Upper lobe of right lung (tissue), 1 donor: ENCODE measurements at places on chromosomes 2 and 18.
A peak's percentile ranks its signal among the peaks of the same experiment; 100 is the strongest.

- DNase-seq: no peak
Observed at GRCh38 chr2:48849770-48850169, 94.2 kb upstream of the LHCGR start.

DNA sequence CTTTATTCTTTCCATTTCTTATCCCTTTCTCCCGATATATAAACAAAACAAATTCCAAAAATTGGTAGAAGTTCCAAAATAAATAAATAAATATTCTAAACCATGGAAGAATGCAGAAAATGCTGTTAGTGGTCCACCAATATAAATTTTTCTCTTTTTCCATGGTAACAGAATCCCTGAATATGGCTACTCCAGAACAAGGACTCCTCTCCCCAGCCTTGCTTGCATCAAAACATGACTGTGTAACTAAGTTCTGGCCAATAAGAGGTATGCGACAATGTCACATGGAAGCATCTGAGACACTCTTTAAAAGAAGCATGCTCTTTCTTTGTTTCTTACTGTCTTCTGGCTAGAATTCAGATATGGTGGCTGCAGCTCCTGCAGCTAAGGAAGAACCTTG lies 325.1 kb upstream of the TANK start:
- DNase-seq: no peak

DNA sequence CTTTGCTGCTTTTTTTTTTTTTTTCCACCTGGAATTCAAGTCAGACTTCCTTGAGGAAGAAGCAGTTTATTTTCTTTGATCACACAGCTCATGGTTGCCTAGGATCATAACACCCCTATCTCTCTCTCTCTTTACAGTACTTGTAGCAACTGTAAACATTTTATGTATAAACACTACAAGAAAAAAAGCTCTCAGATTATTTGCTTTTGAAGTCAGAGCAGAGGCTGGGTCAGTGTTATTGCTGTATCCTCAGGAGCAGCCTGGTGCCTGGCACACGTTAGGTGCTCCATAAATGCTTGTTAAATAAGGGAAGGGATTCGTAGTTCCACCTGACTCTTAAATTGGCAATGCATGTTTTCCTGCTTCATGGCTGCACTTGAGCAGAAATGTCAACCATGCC lies 221.2 kb downstream of the TGIF1 start:
- no peak for DNase-seq

GRCh38 chr2:85935746-85936208 lies 47.0 kb upstream of the ST3GAL5 start:
- no peak for DNase-seq

- DNase-seq: no peak
Observed at GRCh38 chr18:55185391-55185790, 226.1 kb upstream of the CCDC68 start.

DNA sequence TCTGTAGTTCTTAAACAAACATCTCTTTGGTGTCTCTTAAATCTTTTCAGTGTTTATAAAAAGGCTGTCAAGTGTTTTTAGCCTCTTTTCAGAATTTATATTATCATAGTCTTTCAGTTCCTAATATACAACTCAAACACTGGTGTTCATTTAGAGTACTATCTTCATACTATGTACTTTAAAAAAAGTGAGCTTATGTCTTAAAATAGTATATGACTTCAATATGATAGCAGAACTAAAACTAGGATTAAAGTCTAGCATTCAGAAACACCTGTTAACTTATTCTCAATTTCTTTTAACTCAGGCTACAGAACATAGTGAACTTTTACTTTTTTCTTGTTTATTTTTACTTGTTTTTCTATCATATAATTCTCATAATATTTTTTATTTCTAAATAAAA lies 14.7 kb upstream of the IKZF2 start:
- DNase-seq: no peak

DNA sequence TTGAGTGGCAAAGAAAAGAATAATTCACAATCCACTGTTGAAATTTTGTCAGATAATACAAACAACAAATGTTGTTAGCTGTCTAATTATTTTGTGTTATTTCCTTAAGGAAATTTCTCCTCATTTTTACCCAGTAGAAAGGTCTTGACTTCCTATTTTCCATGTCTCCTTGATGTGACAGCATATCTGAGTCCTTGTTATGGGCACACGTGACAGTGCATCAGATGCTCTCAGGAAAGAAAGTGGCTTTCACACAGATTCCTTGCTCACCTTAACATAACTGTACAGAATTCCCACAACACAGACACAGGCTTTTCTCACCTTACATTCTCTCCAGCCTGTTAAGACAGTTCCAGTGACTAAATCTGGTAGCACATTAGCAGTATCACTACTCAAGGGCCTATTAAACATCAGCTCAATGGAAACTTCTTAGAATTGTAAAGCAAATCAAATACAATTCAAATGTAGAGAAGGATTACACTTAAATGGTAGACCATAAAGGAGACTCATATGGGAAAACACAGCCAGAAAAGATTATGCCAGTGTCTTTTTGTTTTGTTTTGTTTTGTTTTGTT lies 30.2 kb upstream of the GPR55 start:
- DNase-seq: no peak

- DNase-seq: no peak
Observed at GRCh38 chr2:230722207-230722885, 9.7 kb downstream of the CAB39 start.

DNA sequence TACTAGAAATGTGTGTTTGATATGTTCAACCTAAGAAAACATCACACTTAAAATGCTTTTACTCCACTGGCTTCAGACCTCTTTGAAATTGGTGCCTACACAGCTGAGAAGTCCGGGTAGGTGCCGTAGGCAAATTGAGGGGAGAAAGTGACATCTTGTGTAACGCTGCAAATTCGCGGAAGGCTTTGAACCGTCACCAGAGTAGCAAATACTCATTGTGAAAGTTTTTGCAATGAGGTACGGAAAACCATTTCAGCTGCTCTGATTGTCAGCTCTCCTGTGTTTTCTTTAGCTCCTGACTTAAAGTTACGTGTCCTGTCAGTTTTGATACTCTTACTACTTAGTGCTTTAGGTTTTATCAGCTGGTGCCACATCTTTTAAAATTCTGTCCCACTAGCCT lies 224.5 kb downstream of the FAM210A start:
- DNase-seq: no peak

DNA sequence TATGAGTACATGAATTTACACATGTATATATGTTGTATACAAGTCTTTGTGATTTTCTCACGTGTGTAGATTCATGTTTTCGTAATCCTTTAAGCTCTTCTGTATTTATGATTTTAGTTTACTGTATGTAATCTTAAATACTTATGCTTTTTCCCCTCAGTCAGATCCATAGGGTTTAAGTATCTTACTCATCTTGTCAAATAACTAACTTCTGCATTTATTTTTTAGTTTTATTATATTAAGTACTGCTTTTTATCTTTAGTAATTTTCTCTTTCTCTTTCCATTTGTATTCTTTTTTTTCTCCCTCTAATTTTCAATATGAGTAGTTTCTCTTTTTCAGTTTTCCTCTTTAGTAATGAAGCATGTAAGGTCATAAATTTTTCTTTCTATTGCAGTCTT lies 179.4 kb downstream of the LCLAT1 start:
- DNase-seq: no peak

DNA sequence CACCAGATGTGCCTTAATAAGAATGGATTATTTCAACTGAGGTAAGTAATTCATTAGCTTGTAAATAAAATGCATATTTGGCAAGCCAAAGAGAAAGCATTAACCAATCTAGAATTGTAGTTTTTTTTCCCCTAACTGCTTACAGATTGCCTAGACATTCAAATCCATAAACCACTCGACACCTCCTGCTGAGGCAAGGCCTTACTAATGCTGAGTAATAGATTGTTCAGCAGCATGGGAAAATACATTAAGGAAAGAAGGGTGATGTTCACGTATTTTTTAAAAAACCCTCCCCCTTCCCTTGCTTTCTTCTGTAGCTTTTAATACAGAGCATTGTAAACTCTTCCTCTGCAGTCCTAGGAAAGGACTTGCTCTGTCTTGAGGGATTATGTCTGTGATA lies 17.0 kb upstream of the LINC00305 start:
- no peak for DNase-seq

DNA sequence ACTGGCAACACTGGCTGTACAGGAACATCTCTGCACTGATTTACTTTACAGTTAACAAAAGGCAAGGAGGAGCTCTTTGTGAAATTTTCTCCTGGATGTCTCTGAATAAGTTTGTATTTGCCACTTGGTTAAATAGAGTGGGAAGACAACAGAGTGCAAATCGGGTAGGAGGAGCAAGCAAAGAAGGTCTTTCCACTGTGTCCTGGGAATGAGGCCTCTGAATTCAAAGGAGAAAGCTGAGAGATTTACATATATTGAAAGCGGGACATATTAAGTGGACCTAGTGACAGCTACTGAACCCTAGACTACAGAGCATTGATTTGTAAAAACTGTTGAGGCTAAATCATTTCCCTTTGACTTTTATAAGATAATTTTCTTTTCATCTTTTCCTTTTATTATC lies 117.4 kb upstream of the CHRNA1 start:
- no peak for DNase-seq

DNA sequence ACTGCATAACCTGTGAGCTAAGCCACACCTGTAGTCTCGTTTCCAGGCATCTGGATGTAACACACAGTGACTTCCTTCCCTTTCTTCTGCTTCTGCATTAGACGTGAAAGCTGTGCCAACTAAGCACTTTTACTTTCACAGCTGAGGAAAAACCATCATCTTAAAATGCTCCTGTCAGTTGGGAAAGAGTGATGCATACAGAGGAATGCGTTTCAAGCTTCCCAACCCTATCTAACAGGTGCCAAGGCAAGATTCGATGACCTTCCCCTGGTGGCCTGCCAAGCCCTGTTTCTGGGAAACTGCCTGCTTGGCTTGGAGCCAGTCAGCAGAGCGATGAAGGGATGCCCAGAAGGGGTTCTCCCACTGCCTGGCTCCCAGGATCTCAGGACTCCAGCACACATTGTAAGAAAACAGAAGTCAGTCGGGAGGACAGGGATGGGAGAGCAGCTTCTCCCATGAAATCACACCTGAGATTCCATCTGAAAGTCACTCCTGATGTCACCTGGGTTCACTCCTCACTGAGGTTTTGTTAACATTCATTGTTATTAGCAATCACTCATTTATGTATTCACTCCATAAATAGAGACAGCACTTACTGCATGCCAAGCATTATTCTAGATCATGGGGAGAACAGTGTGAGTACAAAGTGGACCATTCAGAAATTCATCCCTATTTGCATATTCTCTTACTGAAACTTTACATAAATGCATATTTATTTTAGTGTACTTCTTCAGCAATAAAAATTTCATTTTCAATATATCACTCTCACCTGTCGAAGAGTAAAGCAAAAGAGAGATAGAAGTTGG lies 64.1 kb downstream of the DTNA start:
- no peak for DNase-seq

DNA sequence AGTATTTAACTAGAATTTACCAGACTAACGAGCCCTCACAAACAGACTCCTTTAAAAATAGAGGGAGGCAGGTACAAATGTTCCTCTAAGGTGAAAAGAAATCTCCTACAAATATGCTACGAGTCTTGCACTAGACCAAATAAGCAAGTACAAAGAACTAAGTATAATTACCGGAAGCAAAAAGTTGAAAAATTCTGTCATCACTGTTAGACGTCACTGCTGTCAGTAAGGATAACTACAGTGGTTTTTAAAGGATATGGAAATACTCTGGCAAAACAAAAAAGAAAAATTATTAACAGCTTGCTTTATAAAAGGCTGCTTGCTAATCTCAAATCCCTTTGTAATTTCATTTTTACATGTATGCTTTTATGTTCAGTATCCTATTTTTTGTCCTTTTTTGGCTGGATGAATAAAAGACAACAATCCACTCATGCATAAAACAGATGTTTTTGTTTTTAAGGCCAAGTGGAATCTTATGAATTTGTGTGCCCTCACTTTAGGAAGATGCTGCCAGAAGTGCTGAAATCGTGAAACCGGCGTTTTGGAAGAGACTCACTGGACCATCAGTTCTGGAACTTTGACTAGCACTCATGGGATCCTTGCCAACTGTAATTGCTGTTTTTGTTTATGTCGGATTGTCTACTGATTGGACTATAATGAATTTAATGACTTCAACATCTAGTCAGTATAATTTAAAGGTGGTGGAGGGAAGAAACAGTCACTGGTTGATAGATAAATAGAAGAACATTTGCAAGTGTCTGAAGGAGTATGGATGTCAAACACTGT lies 6.7 kb downstream of the ZNF521 start:
- no peak for DNase-seq

GRCh38 chr18:30455741-30456140 lies 586.8 kb downstream of the DSC3 start:
- DNase-seq: no peak

GRCh38 chr2:212939777-212940531 lies 211.5 kb downstream of the IKZF2 start:
- DNase-seq: peak; percentile 65

DNA sequence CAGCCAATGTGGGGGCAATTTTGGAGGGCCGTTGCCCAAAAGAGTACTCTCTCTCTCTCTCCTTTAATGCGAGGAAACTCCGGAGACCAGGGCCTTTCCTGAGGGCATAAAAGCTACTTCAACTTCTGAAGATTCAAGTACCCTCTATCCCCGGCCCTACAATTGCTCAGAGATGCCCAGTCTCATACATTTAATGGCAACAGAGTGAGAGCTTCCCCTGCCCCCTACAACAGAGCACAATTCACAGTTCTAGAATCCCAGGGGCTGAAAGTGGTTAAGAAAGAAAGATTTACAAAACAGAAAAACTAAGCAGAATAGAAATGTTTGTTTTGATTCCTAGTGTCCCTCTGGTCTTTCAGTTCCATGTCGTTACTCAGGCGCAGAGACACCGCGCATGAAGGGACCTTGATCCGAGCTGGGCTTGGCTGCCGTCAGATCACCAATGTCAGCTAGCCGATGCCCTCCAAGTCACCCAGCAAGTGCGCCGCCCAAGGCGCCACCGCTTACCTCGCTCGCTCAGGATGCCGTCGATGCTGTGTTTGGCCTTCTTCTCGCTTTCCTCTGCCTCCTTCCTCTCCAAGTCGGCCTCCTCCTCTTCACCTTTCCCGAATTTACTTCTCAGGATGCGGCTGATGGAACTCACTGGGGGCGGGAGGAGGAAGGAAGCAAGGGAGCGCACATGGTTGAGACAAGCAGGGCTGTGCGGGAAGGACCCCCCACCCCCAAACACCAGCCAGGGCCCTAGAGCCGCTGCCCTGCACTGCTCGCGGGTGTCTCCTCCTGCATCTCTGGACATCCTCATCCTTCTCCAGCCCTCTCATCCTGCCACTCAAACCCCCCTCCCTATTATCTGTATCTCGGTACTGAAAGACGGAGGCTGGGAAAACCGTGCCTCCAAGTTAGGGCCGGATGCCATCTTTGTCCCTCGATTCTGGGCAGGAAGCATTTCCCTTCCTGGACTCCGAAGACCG lies 4.9 kb downstream of the PAX3 start:
- DNase-seq: no peak

GRCh38 chr2:12479065-12479601 lies 237.6 kb upstream of the TRIB2 start:
- DNase-seq: no peak

GRCh38 chr2:49043405-49043982 lies 110.8 kb downstream of the FSHR start:
- DNase-seq: no peak
